SJCRH30 (cell line): ENCODE measurements at places on chromosomes 3 and 15.

GRCh38 chr3:49570028-49570654 is 15.9 kb downstream of the BSN start:
- H3K4me3 ChIP-seq, result no peak overlapping the region
- no peak overlapping the region for H3K27ac ChIP-seq
- no peak for DNase-seq
- H3K27me3 ChIP-seq, result no peaks in the 10 kb centered on the region
- H3K36me3 ChIP-seq, result no peaks in the 10 kb centered on the region

DNA sequence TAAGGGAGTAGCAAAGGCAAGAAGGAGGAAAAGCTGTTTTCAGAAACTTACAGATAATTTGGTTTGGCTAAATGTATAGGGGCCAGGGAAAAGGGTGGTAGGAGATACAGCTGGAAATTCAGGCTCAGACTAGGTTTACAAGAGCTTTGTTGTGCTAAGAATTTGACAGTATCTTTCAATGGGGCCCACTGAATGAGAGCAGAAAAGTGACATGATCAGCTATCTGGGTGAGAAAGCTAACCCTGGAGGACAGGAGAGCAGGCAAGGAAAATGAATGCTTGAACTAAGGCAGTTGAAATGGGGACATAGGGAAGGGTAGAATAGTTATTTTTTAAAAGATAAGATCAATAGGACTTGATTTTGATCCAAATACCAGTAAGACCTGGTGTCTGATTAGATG is 2.8 kb upstream of the EIF4G1 start:
- peaks cover 3% of the 10 kb centered on the region; the same call in 1 of the 2 replicates for H3K4me1 ChIP-seq
- H3K36me3 ChIP-seq, result peaks cover 28% of the 10 kb centered on the region

- DNase-seq, result no peak
- no peaks in the 10 kb centered on the region for H3K27me3 ChIP-seq
- peak overlapping the region; percentile 43 for H3K27ac ChIP-seq
- H3K4me3 ChIP-seq, result no peak overlapping the region
- H3K4me1 ChIP-seq, result peaks cover 8% of the 10 kb centered on the region
Observed at GRCh38 chr15:101642361-101642760, 9.8 kb downstream of the TM2D3 start.

DNA sequence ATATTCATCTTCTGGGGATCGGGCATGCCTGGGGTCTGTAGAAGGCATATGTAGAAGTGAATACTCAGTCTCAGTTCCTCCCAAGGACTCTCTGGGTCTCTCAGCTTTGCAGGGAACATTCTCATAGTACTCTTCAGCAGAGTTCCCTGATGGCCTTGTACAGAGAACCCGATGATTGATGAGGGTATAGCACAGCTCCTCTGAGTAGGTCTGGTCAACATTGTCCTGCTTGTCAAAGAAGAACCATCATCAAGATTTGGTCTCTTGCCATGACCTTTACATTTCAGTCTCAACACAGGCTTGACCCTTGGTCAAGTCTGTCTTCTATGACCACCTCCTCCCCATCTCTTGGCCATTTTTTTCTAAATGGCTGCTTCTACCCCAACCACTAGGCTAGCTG is 9.5 kb downstream of the GCSAM start:
- H3K27me3 ChIP-seq, result no peaks in the 10 kb centered on the region
- no peak for DNase-seq
- H3K4me3 ChIP-seq, result no peak overlapping the region

DNA sequence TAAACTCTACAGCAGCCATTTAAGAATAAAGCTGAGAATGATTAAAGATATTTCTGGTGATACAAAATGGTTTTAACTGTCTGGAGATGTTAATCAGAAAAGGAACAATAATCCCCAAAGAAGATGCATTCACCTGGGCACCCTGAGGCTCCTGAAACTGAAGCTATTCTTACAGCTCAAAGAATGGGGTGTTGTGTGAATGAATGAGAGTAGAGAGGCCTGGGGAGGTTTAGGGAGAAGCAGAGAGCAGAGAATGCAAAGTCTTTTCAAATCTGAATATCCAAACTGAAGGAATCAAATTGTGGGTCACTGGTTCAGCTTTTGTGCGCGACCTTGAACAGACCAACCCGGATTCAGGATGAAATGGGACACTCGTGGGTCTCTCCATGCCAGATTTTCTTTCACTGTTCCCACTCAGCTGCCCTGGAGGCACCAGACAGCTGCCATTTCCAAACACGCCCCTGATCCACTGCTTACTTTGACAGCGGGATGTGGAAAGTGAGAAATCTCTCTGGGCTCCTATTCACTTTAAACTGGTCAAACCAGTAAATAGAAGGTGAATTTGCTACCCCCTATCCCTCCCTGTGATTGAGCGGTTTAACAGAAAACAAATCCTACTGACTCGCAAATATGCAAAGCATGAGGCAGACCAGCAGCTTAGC is 485.5 kb upstream of the THBS1 start:
- peak overlapping the region; percentile 3; the same call in 1 of the 2 replicates for H3K4me3 ChIP-seq
- no peaks in the 10 kb centered on the region for H3K36me3 ChIP-seq
- peak; percentile 73 for DNase-seq
- no peaks in the 10 kb centered on the region for H3K27me3 ChIP-seq
- peak overlapping the region; percentile 54 for H3K27ac ChIP-seq

GRCh38 chr15:93469994-93470393 is 381.0 kb upstream of the RGMA start:
- no peaks in the 10 kb centered on the region for H3K27me3 ChIP-seq
- no peak overlapping the region for H3K4me3 ChIP-seq
- H3K27ac ChIP-seq, result no peak overlapping the region
- no peak for DNase-seq
- H3K4me1 ChIP-seq, result peaks cover 9% of the 10 kb centered on the region

- no peak for DNase-seq
- H3K4me1 ChIP-seq, result no peaks in the 10 kb centered on the region
- H3K36me3 ChIP-seq, result no peaks in the 10 kb centered on the region
- H3K27ac ChIP-seq, result no peak overlapping the region
Observed at GRCh38 chr3:191500892-191501291, 39.9 kb downstream of the PYDC2 start.

DNA sequence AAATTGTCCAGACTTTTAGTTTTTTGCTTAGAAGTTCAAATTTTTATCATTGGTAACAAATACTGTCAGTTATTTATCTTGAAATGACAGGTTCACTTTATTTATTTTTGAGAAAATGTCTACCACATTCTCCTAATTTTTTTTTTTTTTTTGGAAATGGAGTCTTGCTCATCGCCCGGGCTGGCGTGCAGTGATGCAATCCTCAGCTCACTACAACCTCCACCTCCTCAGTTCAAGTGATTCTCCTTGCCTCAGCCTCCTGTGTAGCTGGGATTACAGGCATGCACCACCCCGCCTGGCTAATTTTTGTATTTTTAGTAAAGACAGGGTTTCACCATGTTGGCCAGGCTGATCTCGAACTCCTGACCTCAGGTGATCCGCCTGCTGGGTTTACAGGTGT is 16.1 kb upstream of the EBLN2 start:
- H3K27ac ChIP-seq, result no peak overlapping the region
- H3K36me3 ChIP-seq, result 0 out of 2 replicates have a peak, but pooled peaks cover 4% of the 10 kb centered on the region
- no peak overlapping the region for H3K4me3 ChIP-seq
- H3K4me1 ChIP-seq, result no peaks in the 10 kb centered on the region
- no peaks in the 10 kb centered on the region for H3K27me3 ChIP-seq
- no peak for DNase-seq

- no peaks in the 10 kb centered on the region for H3K36me3 ChIP-seq
- no peak overlapping the region for H3K4me3 ChIP-seq
- H3K4me1 ChIP-seq, result no peaks in the 10 kb centered on the region
- no peak overlapping the region for H3K27ac ChIP-seq
- no peak for DNase-seq
Observed at GRCh38 chr3:153038367-153038766, 123.7 kb upstream of the RAP2B start.

DNA sequence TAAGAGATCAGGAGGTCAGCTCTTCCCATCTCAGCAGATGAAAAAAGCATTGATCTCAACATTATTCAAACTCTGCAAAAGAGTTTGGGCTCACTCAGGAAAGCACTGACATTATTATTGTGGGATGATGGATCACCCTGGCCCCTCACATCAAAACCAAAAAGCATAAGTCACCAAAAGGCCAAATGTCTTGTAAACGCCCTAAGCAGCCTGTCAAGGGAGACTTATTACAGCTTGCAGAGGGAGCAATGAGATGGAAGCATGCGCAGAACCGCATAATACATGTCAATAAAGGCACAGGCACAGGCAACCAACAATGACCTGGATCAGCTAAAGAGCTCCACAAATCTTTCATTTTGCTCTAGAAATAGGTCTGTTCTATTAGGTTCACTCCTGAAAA is 4.6 kb downstream of the FSIP1 start:
- H3K4me1 ChIP-seq, result no peaks in the 10 kb centered on the region
- no peaks in the 10 kb centered on the region for H3K36me3 ChIP-seq
- no peak overlapping the region for H3K27ac ChIP-seq
- H3K27me3 ChIP-seq, result no peaks in the 10 kb centered on the region
- H3K4me3 ChIP-seq, result no peak overlapping the region

DNA sequence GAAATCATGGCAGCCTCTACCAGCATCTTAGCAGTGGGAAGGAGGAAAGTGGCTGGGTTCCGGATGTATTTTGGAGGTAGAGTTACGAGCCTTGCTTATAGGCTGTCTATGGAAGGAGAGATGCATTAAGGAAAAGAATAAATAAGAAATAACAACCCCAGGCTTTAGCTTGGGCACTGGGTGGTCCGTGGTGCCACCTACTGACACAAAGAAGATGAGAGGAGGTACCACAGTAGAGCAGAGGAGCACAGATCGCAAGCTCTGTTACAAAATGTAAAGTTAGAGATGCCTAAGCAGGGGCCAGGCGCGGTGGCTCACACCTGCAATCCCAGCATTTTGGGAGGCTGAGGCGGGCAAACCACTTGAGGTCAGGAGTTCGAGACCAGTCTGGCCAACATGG is 74.8 kb downstream of the TMEM39A start:
- no peak overlapping the region for H3K27ac ChIP-seq
- H3K27me3 ChIP-seq, result no peaks in the 10 kb centered on the region
- no peaks in the 10 kb centered on the region for H3K4me1 ChIP-seq
- H3K36me3 ChIP-seq, result peaks cover 6% of the 10 kb centered on the region; the same call in 1 of the 2 replicates

- 0 out of 2 replicates have a peak, but pooled peaks cover 3% of the 10 kb centered on the region for H3K27me3 ChIP-seq
- H3K4me1 ChIP-seq, result no peaks in the 10 kb centered on the region
- no peaks in the 10 kb centered on the region for H3K36me3 ChIP-seq
Observed at GRCh38 chr3:27221264-27221932, 147.8 kb downstream of the NEK10 start.

- DNase-seq, result no peak
- no peak overlapping the region for H3K4me3 ChIP-seq
- no peaks in the 10 kb centered on the region for H3K4me1 ChIP-seq
- no peak overlapping the region for H3K27ac ChIP-seq
Observed at GRCh38 chr15:57634290-57634689, 42.6 kb downstream of the MYZAP start.

DNA sequence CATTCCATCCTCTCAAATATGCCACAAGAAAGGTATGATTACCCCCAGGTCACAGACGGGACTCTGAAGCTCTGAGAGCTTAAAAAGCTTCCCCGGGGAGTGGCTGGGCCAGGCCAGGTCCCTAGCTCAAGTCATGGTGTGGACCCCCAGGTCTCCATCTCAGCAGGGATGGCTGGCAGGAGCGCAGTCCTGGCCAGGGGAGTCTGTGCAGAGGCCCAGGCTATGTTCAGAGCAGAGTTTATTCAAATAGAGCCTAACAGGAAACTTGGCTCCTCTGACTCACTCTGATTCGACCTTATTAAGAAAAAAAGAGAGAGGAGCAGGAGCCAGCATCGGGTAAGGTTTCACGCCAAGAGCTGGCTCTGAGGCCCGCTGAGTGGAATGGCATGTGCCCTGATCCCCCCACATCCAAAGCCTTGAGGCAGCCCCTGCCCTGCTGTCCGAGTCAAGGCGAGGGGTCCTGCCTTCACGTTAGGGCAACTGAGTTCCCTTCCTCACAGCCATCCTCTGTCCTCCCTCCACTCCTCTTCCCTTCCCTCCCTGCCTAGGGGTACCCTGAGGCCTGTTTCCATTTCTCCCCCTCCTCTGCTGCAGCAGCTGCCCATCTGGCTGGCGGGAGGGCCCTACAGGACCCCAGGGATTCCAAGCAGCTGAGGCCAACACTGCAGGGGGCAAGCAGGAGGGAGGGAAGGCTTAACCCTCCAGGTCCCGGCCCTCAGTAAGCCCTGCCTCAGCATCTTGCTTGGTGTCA is 1.9 kb upstream of the LOXL1 start:
- H3K4me3 ChIP-seq, result peak overlapping the region; percentile 22
- peak; percentile 93 for DNase-seq
- no peaks in the 10 kb centered on the region for H3K36me3 ChIP-seq
- no peaks in the 10 kb centered on the region for H3K27me3 ChIP-seq
- H3K27ac ChIP-seq, result peak overlapping the region; percentile 88
- H3K4me1 ChIP-seq, result peaks cover 44% of the 10 kb centered on the region

DNA sequence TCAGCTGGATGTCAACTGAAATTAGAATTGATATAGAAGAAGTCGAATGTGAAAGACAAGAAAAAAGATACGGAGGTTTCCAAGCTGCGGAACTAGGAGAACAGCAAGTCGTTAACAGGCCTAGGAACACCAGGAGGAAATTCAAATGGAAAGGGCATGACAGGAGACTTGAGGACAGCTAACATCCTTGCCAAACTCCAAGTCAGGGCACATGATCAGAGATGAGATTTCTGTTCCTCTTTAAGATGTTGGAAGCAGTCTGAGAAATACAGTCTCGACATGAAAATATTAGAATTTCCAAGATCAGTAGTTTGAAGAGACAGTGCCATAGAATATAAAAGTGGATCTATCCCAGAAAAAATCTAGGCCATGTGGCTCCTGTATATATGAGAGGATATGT is 5.0 kb downstream of the MYO5A start:
- no peaks in the 10 kb centered on the region for H3K36me3 ChIP-seq
- H3K27ac ChIP-seq, result no peak overlapping the region

DNA sequence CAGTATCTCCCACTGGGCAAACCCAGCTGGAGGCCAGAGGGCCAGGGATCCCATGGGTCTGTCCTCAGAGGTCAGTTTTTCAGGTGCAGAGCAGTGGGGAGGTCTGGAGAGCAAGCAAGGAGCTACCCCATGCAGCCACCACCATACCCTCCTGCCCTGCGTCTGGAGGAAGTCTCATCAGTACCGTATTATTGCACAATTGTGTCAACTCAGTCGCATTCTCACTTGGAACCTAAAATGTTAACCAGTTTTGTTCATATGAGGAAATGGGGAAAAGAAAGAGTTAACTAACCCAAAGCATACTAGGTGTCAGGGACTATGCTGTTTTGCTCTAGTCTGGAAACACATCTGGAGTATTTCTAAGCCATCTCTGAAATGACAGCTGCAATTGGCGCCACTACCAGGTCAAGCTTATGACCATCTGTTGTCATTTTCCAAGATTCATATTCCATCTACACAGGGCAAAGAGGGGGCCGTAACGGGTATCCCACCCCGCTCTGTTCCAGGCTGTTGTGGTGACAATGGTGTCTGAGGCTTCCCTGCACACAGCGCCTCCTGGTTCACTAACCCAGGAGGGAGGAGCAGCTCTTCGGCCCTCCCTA is 16.9 kb upstream of the APBA2 start:
- DNase-seq, result no peak
- no peak overlapping the region for H3K27ac ChIP-seq
- H3K27me3 ChIP-seq, result no peaks in the 10 kb centered on the region
- no peaks in the 10 kb centered on the region for H3K36me3 ChIP-seq

GRCh38 chr3:142645236-142645793 is 49.1 kb downstream of the PLS1 start:
- no peak overlapping the region for H3K27ac ChIP-seq
- DNase-seq, result no peak
- H3K27me3 ChIP-seq, result no peaks in the 10 kb centered on the region
- H3K36me3 ChIP-seq, result no peaks in the 10 kb centered on the region
- H3K4me3 ChIP-seq, result no peak overlapping the region
- H3K4me1 ChIP-seq, result peaks cover 2% of the 10 kb centered on the region; the same call in 1 of the 2 replicates

- H3K36me3 ChIP-seq, result no peaks in the 10 kb centered on the region
- no peak for DNase-seq
- no peaks in the 10 kb centered on the region for H3K27me3 ChIP-seq
- H3K4me1 ChIP-seq, result no peaks in the 10 kb centered on the region; the same call in 1 of the 2 replicates
Observed at GRCh38 chr3:38652934-38653333, 3.4 kb upstream of the SCN5A start.

GRCh38 chr3:68943753-68944500 is 11.6 kb upstream of the TAFA4 start:
- H3K4me1 ChIP-seq, result no peaks in the 10 kb centered on the region
- H3K27ac ChIP-seq, result no peak overlapping the region
- H3K36me3 ChIP-seq, result no peaks in the 10 kb centered on the region
- no peak overlapping the region for H3K4me3 ChIP-seq
